ENCODE measurements at places on chromosomes 6 and 20.

GRCh38 chr6:96460052-96460700 lies 61.4 kb upstream of the UFL1 start:
- DNase-seq = no peak

GRCh38 chr20:31485450-31486339 lies 10.6 kb downstream of the REM1 start:
- peak; percentile 76 for DNase-seq

DNA sequence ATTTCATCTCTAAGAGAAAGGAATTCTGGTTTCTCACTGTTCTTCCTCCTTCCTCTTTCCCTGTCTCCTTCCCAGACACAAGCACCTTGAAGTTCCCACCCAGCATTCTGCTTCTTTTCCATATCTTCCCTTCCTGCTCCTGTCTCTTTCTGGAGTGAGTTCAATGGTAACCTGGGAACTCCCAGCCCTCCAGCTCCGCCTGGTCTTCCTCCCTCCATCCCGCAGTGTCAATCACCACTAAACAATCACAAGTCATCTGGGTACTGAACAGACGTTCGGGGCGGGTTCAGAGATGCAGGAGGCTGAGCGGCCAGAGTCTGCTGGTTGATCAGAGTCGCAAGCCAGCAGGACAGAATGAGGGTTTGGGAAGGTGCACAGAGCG lies 7.7 kb downstream of the TTBK1 start:
- DNase-seq = no peak

DNA sequence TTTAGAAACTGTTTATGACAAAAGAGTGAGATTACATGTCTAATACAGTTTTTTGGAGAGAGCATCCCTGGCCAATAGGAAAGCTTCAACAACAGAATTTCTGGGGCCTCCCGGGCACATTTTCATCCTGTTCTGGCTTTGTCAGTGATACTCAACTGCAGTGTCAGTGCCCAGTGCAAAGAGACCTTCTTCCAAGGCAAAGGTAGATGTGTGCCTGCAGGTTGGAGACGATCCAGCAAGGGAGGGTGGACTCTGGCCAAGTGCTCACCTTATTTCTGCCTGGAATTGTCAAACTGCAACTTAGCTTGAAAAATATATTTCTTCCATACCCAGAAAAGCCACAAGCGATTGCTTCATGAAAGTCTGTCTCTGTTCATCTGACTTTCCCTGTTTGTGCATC lies 211.6 kb upstream of the SNX9 start:
- no peak for DNase-seq

DNA sequence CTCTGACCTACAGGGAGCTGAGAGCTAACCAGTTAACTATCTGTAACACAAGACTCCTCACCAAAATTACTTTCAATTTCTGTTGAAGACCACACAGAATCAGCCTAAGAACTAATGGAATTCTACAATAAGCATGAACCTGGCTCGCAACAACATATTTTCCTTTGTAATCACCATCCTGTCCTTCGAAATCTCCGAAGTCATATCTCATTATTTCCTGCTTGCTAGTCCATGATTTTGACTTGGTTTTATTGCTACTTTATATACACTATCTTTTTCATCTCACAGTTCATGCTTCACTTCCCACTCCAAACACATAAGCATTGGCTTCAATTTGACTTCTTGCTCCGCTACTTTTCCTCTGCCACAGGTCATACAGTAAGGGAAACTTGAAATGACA lies 405.8 kb upstream of the FKBP1C start:
- no peak for DNase-seq

GRCh38 chr20:3483784-3484183 lies 13.0 kb downstream of the ATRN start:
- no peak for DNase-seq

DNA sequence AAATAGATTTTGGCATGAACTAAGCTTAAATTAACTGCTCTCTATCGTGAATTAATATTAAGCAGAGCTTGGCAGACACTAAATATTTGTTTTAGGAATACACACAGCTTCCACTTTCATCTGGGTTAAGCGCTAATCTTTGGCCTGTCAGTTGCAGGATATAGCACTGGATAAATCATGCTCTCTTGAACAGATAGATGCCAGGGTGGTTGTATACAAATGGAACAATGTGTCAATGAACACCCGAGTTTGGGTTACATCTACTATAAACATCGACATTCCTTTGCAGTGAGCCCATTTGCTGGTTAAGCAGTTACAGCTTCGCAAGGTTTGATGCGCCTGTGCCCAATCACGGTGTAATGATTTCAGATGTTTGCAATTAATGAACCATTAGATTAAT lies 338.2 kb upstream of the ZFP64 start:
- DNase-seq = no peak

DNA sequence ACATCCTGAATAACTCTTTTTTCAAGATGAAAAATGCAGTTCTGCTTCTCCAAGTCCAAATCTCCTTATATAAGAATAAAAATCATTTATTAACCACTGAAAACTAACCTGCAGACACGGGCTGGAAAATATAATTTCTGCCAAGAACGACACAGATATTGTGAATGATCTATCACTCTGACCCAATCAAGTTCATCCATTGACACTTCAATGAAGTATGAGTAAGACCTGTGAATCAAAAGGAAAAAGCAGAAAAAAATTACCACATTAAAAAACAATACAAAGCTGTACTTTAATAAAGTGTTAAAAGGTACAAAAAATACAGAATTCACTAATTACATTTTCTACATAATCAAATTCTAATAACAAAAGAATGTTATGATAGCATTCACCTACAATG lies 62.2 kb downstream of the BTBD9 start:
- DNase-seq = no peak

Measured in left ventricle myocardium inferior (tissue), 1 donor.